Pulmonary artery endothelial cell (primary cell): ENCODE measurements at places on chromosomes 13 and 19.

DNA sequence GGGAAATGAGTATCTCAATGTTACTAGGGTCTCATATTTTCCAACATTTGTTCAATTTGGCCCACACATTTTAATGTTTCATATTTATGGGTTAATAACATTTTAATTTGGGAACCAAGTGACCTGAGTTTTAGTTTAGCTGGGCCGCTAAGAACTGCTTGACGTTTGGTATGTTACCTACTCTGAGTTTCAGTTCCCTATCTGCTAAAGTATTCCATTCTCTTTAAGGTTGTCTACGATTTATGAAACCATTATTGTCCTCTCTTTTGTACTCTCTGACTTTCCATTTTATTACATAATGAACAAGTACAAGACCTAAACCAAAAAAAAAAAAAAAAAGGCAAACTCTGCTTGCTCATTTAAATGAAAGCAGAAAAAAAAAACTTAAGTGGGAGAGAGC is 89.9 kb downstream of the FGF14 start:
- no peak for DNase-seq

GRCh38 chr19:33350538-33351309 is 22.8 kb upstream of the CEBPG start:
- no peak for DNase-seq

GRCh38 chr13:96075953-96076543 is 13.9 kb upstream of the HS6ST3 start:
- DNase-seq: no peak

DNA sequence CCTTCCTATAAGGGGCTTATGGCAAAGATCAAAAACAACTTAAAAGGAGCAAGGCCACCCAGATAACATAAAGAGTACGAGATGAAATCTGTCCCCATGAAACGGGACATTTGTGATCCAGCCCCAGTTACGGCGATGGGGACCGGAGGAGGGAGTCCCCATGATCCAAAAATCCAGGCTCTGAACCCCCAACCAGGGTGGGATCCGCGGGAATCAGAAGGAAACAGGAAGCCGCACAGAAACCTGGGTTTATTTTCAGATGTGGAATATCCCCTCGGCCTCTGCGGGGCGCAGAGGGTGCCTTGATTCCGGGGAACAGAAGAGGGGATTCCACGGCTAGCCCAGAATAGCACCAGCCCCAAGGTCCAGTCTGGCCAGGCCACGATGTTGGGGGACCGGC is 5.0 kb downstream of the PTPRS start:
- DNase-seq: no peak

DNA sequence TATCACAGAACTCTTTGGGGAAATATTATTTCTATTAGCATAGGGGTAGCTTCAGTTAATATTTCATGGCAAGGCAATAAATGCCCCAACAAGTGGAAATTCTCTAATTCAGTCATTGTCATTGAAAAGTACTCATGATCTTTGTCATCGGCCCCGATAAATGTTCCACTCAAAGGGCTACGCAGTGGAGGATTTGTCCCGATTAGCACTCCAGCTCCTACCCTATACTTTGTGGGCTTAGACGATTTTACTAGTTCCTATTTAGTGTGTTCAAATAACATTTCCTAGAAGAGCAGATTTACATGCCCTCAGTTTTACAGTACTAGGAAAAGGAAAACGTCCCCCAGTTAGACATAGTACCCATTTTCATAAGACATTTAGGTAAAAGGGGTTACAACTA is 38.0 kb upstream of the ATP12A start:
- no peak for DNase-seq

GRCh38 chr19:17829855-17830566 is 8.7 kb upstream of the INSL3 start:
- DNase-seq: no peak

GRCh38 chr13:111540486-111540885 is 220.0 kb downstream of the TEX29 start:
- no peak for DNase-seq

DNA sequence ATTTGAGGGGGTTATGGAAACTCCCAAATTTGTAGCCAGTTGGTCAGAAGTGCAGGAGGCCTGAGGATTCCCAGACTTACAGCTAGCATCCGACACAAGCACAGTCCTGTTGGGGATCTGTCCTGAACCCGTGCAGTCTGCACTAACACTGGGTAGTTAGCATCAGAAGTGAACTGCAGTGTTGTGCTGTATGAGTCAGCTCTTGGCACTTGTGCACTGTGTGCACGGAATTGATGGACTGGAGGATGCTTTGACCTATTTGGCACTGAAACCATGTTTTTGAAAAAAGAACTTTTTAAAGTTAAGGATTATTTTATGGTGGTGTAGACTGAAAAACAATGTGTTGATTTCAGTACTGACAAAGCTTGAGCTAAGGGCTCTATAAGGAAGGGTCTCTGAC is 279.0 kb downstream of the NHLRC3 start:
- DNase-seq: no peak

DNA sequence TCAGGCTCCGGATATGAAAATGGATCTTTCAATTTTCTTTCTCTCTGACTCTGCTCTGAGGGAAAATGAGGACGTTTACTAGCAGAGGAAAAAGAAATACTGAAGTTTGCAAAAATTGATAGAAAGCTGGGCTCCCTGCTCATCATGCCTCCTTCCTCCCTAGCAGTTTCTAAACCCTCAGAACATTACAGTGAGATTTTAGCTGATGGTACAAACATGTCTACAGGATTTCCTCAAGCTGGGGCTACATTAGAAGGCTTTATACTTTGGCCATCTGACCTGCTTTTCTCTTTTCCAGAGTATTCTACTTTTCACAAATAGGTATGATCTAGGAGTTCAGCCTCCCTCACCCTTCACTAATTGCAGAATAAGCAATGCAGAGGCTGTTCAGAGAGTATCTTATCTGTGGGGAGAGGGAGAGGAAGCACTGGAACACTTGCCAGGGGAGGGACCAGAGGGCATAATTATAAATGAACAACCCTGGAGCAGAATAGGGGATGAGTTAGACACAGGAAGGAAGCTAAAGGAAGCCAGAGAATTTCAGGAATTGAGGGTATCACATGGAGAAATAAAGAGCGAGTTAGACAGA is 30.0 kb downstream of the CEACAM1 start:
- DNase-seq: no peak

GRCh38 chr13:47519626-47520025 is 481.4 kb downstream of the SUCLA2 start:
- no peak for DNase-seq

DNA sequence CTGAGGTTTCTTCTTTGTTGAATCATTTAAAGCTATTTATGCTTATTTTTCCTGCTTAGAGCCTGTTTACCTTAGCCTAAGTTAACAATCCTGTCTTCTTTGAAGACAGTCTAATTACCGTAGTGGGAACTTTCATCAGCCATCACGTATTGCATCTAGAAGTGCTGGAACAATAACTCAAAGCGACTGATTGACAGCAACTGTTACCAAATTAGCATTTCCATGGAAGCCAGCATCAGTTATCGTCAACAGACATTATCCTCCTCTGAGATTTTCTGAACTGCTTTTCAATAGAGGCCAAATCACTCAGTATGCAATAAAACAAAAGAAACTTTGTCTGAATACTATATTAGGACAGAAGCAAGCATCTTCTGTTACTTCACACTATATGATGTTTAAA is 433.3 kb upstream of the SLITRK1 start:
- no peak for DNase-seq

GRCh38 chr19:40774916-40775631 is at the start of gene MIA:
MIA (plus strand) TSS chr19:40775521; CDS start chr19:40775543, 22 bp downstream.
- DNase-seq: no peak

DNA sequence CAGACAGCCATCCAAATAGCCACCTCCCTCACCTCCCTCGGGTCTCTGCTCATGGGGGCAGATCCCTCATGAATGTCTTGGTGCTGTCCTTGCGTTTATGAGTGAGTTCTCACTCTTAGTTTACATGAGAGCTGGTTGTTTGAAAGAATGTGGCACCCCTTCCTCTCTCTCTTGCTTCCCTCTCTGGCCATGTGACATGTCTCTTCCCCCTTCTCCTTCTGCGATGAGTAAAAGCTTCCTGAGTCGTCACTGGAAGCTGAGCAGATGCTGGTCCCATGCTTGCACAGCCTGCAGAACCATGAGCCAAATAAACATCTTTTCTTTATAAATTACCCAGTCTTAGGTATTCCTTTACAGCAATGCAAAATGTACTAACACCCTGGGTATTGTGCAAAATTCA is 208.7 kb downstream of the LACC1 start:
- DNase-seq: no peak

GRCh38 chr13:90444232-90444631 is 903.3 kb upstream of the MIR17HG start:
- DNase-seq: no peak

DNA sequence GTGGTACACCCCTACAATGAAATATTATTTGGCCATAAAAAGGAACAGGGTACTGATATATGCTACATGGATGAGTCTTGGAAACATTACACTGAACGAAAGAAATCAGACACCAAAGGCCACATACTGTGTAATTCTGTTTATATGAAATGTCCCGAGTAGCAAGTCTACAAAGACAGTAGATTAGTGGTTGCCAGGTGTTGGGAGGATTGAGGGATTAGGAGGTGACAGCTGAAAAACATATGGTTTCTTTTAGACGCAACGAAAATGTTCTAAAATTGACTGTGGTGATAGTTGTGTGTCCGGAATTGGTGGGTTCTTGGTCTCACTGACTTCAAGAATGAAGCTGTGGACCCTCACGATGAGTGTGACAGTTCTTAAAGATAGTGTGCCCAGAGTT is 35.1 kb downstream of the IL17D start:
- DNase-seq: no peak

DNA sequence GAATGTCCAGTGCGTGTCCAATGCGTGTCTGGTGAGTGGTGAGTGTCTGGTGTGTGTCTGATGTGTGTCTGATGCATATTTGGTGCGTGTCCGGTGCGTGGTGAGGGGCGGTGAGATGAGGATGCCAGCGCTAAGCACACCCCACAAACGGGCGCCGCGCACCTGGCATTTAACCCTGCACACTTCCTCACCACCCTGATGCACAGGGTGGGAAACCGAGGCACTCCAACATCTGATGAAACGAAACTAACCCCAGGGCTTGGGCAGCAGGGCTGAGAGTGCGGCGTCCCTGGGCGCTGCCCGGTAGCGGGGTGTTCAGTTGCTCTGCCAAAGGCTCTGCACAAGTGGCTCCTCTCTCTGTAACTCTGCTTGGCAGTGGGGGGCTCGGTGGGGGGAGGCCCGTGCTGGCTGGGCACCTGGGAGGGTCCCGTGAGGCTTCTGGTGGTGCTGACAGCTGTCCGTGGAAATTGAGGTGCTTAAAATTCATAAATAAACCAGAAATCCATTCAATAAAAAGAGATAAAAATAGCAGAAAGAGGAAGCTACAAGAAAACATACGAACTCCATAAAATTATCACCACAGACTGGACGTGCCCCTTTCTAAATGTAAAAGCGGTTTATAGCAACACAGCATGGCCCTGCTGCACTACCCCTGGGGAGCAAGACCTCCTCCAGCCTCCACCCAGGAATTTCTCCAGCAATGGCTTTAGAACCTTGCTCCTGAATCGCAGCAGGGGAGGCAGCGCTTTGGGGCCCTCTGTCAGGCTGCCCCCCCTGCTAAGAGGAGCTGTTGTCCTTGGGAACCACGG is 76.0 kb downstream of the RASA3 start:
- no peak for DNase-seq

- DNase-seq: no peak
Observed at GRCh38 chr19:5205381-5205780, 135.2 kb downstream of the PTPRS start.

DNA sequence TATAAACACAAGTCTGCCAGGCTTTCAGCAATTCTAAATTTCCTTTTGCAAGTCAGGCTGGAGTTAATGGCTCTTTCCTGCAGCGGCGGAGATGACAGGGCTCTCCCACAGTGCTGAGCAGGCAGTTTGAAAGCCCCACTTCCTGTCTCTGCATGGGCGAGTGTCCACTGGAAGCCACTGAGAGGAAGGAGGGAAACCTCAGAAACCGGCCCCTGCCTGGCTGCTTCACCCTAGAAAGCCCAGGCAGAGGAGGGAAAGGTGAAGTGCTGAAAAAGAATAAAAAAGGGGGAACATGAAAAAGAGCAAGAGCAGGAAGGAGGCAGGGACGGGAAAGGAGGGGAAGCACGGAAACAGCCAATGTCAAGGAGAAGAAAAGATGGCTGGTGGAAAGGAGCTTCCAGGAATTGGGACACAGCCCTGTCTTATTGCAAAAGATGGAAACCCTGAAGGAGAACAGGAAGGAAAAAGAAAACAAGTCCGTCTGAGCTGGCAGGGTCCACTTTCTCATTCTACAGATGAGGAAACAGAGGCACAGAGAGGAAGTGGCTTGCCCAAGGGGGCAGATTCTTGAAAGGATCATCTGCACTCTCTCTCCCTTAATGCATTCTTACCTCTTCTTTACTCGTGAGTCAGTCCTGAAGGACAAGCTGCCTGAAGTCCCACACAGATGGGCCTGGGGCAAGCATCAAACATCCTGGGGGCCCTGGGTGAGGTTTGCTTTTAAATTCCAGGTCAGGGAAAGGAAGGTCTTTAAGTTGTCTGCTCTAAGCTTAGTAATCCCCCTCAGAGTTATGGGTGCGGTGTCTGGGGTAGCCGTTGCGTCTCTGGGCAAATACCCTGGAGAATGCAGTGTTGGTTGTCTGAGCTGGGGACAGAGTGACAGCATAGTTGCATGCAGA is 38.8 kb upstream of the ALOX5AP start:
- DNase-seq: no peak

- no peak for DNase-seq
Observed at GRCh38 chr13:114101358-114102130, 30.9 kb downstream of the RASA3 start.
